Stimulated activated effector memory CD8-positive, alpha-beta T cell treated with anti-CD3 and anti-CD28 coated beads, Interleukin-12 subunit alpha, Interleukin-12 subunit beta, amount 100 ng/mL, for 72 hours (primary cell): ENCODE measurements at places on chromosomes 3 and 15.

- DNase-seq = no peak
Measured at GRCh38 chr3:38916706-38917105, 100.7 kb upstream of the SCN10A start.

DNA sequence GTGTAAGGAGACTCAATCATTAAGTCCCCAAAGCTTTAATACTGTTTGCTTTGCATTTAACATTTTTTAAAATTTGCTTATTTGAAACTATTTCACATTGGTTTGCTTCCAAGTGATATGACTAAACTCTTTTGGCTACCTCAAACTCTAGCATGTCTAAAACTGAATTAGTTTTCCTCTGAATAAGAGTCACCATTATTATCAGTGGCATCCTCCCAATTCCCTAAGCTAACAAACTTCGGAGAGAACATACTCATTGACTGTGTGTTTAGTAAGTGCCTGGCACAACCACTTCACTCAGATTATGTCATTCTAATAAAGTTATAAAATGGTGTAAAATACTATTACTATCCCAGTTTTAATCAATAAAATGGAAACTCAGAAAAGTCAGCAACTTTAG is 21.9 kb downstream of the ATOSA start:
- no peak for DNase-seq

GRCh38 chr3:108146139-108146538 is 55.3 kb upstream of the CD47 start:
- no peak for DNase-seq

DNA sequence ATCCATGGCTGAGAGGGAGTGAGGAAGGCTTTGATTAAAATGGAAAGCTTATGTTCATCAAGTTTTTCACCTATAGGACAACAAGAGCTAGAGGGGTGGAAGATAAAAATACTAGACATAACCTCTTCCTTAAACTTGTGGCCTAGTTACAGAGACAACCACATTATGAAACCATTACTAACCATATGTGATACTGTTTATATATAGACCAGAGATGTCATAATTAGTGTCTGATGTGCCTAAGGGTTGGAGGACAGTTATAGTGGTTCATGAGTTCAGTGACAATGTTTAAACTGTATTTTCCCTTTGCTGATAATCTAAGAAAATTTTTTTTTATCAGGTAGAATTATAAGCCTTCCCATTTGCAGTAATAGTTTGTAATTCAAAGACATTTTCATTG is 23.7 kb downstream of the PHLDB2 start:
- DNase-seq = no peak

DNA sequence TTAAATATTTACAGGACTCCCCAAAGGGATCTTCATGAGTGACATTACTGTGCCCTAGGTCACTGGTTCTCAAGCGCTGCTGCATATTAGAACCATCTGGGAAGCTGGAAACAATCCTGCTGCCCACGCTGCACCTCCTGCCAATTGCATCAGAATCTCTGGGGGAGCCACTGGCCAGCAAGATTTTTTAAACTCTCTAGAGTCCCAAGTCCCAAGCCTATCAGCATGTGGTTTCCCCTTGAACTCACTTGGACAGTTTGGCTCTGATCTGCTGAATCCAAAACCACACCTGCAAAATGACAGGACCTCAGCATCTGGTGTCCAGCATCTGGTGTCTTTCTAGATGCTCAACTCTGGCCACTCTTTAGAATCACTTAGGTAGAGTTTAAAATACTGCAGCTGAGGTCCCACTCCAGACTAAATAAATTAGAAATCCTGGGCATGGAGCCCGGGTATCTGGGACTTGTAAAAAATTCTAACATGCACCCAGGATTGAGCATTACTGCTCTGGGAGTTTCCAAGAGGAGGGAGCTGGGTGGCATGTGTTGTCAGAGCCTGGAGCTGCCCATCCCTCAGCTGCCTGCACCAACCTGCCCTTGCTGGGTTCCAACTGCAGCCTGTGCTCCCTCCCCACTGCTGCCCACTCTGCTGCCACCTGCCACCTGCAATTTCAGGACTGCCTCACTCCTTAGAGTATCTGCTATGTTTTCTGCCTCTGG is 311.3 kb downstream of the SLC9A9 start:
- DNase-seq = no peak

DNA sequence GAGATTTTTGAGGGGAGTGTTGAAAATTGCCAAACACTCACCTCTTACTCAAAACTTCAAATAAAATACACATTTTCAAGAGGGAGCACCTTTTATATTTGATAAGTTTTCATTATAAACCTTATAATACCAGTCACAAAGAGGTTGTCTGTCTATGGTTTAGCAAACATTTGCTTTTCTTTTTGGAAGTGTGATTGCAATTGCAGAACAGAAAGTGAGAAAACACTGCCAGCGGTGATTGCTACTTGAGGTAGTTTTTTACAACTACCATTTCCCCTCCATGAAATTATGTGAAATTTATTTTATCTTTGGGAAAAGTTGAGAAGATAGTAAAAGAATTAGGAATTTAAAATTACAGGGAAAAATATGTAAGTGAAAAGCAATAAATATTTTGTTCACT is 20.1 kb downstream of the DIPK2A start:
- no peak for DNase-seq
